Ureter (tissue), 1 donor: ENCODE measurements at places on chromosomes 1 and 21. TPM values are rescaled to one million over a fixed set of nuclear protein-coding genes. Genes with fewer than 3 reads are reported as not detected.

The ELOVL1 gene
- total RNA-seq: 135 TPM

- no peak for DNase-seq
Observed at GRCh38 chr1:236636017-236636416, 31.7 kb upstream of the HEATR1 start.

DNA sequence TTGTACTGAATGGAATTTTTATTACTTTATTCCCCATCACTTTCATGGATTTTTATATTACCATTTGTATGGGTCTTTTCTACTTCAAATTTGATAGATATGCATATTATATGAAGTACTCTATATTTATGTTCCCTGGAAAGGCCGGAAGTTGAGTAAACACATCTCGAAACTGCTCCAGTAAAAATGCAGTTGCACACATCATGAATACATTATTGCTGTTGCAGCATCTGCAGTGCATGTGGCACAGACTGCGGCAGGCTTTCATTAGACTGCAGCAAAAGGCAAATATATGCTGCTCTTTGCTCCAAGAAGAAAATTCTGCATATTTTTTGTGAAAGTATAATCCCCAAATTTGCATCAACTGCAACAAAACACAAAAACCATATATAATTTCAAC, 48.7 kb upstream of the LRRC7 start:
- DNase-seq: no peak

The GRHL3 gene
- total RNA-seq: 140 TPM

DNA sequence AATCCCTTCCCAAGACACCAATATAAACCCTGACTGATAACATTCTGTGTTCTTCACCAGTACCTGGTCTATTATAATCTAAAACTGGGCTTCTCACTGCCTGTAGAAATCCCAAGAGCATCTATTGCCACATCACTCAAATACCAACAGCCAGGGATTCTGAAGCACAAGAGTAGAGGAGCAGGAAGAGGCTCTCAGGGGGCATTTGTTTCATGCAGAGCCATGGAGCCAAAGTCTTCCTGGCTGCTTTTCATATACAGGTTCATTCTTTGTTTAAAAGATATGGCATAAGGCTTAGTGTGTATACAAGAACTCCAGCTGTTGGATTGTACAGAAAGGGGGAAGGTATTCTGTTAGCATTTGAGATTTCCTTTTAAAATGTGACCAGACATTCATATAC, 38.2 kb upstream of the USH2A start:
- no peak for DNase-seq

GRCh38 chr1:54121482-54122134, 31.2 kb downstream of the CDCP2 start:
- DNase-seq: peak; percentile 81

DNA sequence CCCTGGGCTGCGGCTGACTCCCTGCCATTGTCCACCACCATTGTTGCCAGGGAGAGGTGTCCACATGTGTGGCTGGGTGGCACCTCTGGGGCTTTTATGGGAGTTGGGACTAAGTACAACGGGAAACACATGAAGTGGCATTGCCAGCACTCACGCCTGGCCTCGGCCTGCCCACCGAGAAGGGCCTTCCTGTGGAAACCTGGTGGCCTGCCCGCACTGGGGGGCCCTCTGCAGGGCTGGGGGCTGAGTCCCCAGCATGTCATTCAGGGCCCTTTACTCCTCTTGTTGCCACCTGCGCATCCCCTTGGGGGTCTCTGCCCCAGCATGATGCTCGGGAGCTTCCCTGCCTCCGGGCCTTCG, 35.5 kb upstream of the RUNX3 start:
- no peak for DNase-seq

The KCNE2 gene
- total RNA-seq: not detected

The GON4L gene
- total RNA-seq: 82.9 TPM
